Suppressor macrophage treated with lipopolysaccharide for 1 hour (primary cell): ENCODE measurements at places on chromosomes 3 and 15.

DNA sequence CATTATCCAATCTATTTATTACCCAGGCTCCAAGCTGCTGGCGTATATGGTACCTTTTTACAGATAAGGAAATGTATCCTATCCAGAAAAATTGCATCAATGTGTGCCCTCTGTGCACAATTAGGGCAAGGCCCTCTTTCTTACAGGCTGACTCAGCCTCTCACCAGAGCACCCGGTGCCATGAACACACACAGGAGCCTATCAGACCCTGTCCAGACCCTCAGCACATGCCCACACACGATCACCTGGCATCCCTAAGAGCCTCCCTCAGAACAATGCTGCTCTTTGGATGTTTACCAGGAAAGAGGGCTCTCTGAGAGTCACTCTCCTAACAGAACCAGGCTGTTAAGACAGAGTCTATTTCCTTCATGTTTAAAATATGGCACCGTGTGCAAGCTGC, 460.0 kb upstream of the TBL1XR1 start:
- no peak for DNase-seq

DNA sequence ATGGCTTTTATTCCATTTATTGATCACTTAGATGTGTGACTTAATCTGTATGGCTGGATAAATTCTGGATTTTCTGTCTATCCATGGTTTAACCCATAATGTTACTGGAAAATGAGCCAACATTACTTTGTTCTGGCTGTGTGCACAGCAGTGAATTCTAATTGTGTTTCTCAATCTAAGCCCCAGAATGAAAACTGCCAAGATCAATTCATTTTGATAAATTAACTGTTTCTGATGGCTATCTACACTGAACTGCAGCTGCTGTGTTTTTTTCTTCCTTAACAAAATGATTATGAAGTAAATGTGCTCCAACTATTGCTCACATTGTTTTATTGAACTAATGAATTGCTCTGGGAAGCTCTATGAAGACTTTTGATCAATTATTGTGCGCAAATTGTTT, 35.7 kb upstream of the CPB1 start:
- no peak for DNase-seq

DNA sequence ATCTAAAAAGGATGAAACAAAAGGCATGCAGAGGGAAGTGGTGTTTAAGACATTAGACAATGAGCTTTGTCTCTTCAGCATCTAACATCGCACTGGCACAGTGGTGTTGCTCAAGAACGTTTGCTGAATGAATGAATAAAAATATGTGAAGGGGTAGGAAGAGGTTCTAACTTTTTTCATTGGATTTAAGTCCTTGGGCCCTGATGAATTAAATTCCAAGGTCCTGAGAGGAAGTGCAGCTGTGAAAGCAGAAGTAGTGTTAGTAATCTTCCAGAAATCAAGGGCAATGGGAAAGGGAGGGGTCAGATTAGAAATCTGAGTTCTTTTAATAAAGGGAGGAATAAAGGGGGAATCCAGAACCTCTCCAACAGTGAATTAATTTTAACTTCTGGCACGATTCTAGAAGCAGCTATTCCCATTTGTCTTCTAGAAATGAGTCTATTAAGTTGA, 29.6 kb downstream of the TLNRD1 start:
- DNase-seq: peak; percentile 58

DNA sequence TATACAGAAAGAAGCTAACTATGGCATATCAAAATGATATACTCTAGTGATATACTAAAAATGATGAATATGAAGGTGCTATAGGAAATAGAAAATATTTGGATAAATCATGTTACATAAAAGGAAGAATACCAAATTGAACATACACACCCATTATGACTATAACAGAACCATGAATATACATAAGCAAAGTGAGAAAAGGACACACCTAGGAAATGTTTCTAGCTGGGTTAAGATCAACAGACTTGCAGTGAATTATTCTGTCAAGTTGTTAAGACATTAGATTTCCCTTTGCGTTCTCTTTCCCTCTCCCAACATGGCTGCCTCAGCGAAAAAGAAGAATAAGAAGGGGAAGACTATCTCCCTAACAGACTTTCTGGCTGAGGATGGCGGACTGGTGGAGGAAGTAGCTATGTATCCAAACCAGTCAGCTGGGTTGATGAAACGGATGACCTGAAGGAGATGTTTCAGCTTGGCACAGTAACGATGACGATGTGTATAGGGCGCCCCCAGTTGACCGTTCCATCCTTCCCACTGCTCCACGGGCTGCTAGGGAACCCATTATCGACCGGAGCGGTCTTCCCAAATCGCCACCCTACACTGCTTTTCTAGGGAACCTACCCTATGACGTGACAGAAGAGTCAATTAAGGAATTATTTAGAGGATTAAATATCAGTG, 20.2 kb upstream of the PARP14 start:
- DNase-seq: no peak

DNA sequence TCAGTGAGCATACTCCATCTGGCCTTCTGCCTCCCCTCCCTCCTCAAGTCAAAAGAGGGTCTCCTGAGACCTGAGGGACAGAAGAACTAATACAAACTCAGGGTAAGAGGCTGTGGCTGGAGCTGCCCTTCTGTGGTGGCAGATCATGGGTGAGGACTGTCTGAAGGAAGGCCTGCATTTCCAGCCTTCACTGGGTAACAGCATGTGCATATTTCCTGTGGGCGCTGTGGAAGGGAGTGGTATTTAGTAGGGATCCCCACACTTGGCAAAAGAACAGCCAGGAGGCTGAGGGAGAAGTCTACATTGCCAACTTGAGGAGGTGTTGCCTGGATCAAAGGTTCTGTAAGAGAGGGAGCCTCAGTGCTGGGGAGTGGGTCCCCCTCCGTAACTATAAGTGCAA, 10.1 kb upstream of the ESYT3 start:
- DNase-seq: no peak
